ENCODE measurements at places on chromosomes 7 and 10.

DNA sequence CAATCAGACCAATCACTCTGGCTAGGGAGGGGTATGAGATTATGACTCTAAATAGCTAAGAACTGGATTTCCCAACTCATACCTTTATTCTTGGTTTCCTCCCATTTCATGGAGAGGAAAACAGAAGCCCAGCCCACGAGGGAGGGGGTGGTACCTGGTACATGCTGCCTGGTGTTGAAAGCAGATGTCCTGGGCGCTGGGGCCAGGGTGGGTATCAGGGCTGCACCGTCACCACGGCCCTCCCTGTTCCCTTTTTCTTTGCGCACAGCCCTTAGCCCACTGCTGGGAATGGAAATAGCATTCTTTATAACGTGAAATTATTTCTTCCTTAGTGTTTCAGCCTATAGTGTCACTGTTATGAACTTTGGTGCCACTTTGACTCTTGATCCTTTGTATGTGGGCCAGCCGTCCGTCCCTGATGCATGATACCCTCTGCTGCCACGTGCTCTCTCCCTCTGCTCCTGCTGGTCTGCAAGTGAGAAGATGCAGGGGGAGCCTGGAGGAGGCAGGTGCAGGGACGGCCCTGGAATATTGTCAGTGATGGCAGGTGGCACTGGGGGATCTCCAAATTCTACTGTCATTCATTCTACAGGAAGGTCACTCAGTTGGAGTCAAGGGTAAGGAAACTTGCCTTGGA is 158.5 kb downstream of the CDH23 start:
- DNase-seq = no peak

- no peak for DNase-seq
These were observed 350.9 kb downstream of the RNLS start for GRCh38 chr10:88232029-88232895.

GRCh38 chr7:91137788-91138368 is 126.4 kb upstream of the FZD1 start:
- no peak for DNase-seq

- no peak for DNase-seq
These were observed 4.7 kb downstream of the CASD1 start for GRCh38 chr7:94514140-94514889.

GRCh38 chr7:40978047-40978446 is 724.8 kb downstream of the INHBA start:
- no peak for DNase-seq

- no peak for DNase-seq
These were observed 9.6 kb upstream of the KIF5B start for GRCh38 chr10:32065856-32066255.

DNA sequence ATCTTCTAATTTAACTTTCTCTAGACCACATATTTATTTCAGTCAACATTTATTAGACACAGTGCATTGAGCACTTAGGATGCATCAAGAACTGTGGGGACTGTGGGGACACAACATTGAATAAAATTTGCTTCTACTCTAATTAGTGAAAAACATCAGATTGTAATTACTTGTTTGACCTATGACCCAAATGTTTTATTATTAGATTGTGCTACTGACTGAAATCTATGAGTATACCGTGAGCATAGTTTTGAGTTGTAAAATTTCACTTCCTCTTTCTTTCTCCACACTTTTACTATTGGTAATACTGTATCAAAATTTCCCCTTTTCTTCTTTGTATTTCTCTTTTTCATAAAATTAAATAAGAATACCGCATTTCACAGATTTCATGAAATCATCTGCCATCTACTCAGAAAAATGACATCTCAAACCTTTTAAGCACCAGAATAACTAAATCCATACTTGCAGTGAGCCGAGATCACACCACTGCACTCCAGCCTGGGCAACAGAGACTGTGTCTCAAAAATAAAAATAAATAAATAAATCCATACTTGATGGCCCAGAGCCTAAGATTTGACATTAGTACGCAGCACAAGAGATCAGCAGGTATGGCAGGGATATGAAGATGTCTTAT is 25.4 kb upstream of the INPP5F start:
- no peak for DNase-seq

DNA sequence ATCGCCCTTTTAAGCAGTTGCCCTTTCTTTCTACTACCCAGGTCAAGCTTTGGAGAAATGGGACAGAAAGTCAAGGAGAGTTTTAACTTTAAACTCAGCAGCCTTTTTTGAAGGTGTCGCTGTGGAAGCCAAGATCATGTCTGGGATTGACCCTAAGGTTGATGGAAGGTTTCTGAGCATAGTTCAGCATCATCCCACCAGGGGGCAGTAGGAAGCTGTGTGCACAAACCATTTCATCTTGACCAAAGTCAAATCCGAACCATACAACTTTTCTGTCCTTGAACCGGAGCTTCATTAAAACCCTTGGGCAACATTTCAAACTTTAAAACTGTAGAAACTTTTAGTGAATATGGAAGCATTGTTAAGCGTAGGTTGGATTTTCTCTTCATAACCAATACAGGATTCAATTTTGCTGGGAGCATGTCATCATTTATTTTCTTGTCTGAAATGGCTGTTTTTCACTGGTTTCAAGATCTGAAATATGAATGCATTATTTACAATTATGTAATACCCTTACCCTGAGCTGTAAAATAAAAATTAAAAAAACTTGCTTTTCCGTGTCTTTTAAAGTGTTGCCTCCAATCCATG is 214.4 kb upstream of the KIAA1217 start:
- no peak for DNase-seq

DNA sequence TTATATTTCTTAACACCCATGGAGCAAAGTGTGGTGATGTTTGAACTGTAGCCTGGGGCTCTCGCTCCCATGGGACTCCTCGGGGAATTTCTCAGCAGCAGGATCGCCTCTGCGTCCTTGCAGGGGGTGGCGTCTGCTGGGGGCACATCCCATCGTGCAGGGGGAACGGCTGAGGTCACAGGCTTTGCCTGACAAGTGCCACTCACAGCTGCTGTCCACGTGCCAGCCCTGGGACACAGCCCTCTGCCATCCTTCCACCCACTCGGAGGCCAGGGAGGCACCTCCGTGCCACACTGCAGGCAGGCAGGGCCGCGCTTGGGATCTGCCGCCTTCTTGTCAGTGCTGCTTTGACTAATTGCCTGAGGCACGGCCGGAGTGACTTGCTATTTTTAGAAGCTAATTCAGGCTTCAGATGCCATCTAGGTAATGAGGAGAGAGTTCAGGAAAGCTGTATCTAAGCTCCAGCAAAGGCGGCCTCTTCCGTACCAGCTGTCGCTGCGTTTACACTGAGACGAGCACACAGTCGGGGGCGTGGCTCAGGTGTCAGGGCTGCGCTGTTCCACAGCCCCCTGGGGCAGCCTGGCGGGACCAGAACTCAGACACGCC is 45.7 kb downstream of the PITRM1 start:
- DNase-seq = no peak

GRCh38 chr10:76089556-76090180 is 658.2 kb downstream of the LRMDA start:
- DNase-seq = no peak

DNA sequence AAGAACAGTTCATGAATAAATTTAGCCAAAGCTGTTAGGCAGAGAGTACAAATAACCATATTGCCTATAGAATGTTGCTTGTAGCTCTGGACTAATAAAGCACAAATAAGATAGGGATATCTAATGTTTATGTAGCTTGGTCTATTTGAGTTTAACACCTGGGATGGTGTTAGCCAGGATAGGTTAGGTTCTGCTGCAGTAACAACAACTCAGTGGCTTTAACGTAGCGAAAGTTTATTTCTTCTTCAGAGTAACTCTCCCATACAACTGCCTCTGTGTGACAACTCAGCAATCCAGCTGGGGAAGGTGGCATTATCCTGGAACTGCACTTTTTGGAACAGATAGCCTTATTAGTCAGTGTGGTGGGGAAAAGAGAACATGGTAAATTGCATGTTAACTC is 52.2 kb upstream of the STEAP4 start:
- DNase-seq = no peak

DNA sequence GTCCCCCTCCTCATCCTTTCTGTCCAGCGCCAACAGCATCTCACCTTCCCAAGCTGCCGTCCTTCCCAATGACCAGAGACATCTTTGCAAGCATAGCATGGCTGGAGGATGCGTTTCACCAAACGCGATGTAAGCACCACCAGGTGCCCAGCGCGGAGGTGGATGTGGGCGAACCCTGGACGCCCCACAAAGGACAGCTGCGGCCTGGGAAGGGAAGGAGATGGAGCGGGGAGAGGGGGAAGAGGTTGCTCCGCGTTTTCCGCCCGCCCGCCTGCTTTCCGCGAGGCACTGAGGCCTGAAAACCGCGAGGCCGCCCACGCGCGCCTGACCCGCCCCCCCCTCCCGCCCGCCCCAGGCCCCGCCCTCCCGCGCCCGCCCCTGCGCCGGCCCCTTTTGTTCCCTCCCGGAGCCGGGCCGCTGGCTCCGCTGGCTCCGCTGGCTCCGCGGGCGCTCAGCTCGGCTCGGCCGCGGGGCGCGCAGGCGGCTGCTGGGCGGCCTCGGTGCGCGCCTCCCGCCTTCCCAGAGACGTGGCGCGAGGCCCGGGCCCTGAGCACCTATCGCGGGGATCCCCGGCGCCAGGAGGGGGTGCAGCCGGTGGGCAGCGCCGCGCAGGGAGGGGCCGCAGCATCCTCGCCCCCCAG is at the start of gene CLIP2:
Gene CLIP2 (plus strand): TSS at position 390 of the 641 bp plus-strand sequence. CDS start 28,140 bp downstream, outside the sequence.
- peak; percentile 68 for DNase-seq

DNA sequence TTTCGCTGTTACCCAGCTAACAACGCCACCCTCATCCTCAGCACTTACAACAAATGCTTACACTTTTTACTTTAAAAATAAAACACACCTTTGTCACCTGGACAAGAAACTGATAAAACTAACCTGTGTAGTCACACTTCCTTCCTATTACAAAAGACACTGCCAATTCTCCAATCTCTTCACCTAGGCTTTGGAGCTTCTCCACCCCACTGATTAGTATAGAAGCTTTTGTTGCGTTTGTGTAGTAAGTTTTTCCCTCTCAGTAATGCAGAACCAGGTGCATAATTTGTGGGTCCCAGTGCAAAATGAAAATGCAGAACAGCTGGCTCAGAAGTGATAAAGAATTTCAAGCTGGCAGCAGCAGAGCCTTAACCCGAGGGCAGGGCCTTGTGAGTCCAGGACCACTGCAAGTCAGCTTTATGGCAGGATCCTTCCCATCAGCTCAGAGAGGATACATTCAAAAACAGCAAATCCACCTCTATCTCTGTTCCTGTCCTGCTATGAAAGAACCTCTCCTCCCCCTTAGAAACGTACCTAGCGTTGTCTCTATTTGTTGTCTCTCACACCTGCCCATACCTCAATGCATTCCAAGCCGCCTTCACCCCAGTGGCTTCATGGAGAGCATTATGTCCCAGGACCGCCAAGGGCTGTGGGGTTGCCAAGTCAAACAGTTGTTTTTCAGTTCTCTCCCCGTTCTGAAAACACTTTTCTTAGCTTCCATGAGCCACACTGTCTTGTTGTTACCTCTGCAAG is 40.3 kb upstream of the EGFR start:
- DNase-seq = no peak

- no peak for DNase-seq
These were observed 488.3 kb upstream of the ADARB2 start for GRCh38 chr10:2225609-2226008.

DNA sequence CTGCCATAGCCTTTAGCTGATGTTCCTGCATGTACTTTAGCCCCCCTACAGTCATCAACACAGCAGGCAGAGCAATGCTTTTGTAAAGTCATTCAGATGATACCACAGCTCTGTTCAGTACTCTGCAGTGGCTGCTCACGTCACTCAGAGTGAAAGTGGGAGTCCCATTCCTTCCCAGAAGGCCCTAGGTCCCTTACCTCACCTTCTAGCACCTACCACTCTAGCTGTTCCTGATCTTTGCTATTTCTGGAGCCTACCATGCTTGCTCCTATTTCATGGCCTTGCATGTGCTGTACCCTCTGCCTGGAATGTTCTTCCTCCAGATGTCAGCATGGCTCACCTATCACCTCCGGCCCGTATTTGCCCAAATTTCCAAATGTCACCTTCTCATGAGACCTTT is 94.4 kb upstream of the PRR15 start:
- DNase-seq = no peak

- DNase-seq = no peak
These were observed 5.3 kb downstream of the SH3PXD2A start for GRCh38 chr10:103849880-103850571.

DNA sequence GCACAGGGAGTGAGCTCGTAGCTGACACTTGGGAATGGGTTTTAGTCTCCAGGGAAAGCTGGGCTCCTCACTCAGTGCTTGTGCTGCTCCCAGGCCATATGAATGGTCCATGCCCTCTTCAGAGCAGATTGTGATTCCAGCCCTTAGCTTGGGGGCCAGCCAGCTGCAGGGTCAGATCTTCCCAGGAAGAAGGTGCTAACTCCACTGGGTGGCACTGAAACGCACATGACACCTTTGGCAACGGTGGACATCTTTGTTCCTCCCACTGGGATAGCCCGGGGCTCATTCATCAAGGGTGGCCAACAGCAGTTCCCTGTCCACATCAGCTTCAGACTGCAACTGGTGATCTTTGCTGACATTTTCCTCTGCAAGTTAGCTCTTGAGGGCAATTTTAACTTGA is 129.2 kb downstream of the DYNC2I1 start:
- DNase-seq = no peak

DNA sequence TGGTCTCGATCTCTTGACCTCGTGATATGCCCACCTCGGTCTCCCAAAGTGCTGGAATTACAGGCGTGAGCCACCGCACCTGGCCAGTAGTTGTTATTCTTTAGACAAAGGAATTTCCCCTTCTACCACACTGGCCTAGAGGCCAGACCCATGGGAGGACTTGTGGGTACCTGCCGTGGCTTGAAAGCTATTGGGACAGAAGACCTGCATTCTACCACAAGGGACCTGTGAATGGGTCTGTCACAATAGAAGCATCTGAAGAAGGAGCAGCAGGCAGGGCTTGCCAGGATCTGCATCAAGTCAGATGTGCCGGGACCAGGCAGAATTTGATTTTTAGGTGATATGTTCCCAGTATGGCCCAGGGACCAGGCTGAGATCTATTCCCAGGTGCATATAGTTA is 356.9 kb downstream of the FGFR2 start:
- no peak for DNase-seq

GRCh38 chr10:7572391-7572790 is 94.4 kb downstream of the ITIH5 start:
- no peak for DNase-seq

GRCh38 chr10:79396520-79396919 is 48.9 kb downstream of the ZCCHC24 start:
- no peak for DNase-seq

DNA sequence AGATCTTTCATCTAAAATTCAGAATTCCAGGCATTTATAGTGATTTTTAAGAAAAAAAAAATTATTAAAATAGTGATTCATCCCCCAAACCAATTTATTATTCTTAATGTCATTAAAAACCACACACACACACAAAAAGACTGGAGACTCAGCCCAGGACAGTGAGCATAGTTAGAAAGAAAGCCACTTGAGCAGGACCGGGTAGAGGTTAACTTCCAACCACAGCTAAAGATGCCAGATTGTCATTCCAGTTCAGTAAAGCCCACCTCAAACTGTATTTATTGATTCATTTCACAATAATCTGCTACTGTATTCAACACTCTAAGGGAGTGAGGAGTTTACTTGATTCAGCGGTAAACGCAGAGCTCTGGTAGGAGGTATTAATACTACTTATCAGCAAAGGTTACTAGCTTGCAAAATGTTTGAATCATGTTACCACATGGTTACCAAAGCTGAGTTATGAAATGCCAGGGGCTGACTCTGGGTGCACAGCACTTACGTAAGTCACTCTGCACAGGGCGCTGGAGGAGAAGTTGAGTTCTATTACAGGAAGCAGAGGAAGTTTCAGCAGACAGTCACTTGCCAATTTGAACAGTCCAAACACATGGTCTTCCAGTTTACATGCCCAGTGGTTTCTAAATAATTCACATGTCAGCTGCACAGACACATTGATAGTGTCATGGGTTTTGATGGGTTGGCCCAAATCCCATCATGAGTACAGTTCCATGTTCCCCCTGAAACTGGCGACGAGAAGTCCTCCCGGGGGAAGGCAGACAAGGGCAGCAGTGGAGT is 64.6 kb downstream of the KLF6 start:
- DNase-seq = no peak
